CD4-positive, alpha-beta T cell (primary cell): ENCODE measurements at places on chromosomes 3 and 15. TPM values are rescaled to one million over a fixed set of nuclear protein-coding genes. Genes with fewer than 3 reads are reported as not detected.

- H3K36me3 ChIP-seq: no peaks in the 10 kb centered on the region
- H3K4me3 ChIP-seq: no peak overlapping the region
- no peak for DNase-seq
- H3K27me3 ChIP-seq: no peaks in the 10 kb centered on the region
These were observed 813.1 kb downstream of the NAALADL2 start for GRCh38 chr3:175672119-175672689.

- H3K36me3 ChIP-seq: no peaks in the 10 kb centered on the region
- no peak overlapping the region for H3K4me3 ChIP-seq
These were observed 57.7 kb downstream of the BFSP2 start for GRCh38 chr3:133457465-133458067.

DNA sequence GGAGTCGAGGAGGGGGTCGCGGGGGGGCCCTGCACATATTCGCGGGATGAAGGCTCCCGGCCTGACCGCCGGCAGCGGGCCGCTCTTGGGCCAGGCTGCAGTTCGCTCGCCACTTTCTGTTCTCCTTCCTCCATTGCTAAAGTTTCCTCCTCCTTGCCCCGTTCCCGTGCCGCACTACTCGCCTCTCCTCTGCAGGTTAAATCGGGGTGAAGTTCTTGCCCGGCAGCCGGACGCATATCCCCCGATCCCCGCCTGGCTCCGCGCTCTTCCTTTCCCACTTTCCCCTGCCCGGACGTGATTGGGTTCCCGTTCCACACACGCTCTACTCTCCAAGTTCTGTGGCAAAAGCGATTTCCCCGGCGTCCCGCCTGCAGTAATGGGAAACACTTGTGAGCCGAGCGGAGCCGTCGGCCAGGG lies 556 bp downstream of the CRYBG3 start:
- H3K27me3 ChIP-seq: no peaks in the 10 kb centered on the region
- peak; percentile 0 for DNase-seq
- no peaks in the 10 kb centered on the region for H3K36me3 ChIP-seq

- H3K4me3 ChIP-seq: no peak overlapping the region
- DNase-seq: no peak
- no peak overlapping the region for H3K27ac ChIP-seq
- H3K4me1 ChIP-seq: no peaks in the 10 kb centered on the region
- H3K36me3 ChIP-seq: no peaks in the 10 kb centered on the region
These were observed 38.4 kb downstream of the ROBO2 start for GRCh38 chr3:77078279-77078678.

- no peaks in the 10 kb centered on the region for H3K27me3 ChIP-seq
- no peak overlapping the region for H3K27ac ChIP-seq
- H3K4me1 ChIP-seq: no peaks in the 10 kb centered on the region
- no peaks in the 10 kb centered on the region for H3K36me3 ChIP-seq
- no peak for DNase-seq
These were observed 590.5 kb upstream of the NAALADL2 start for GRCh38 chr3:174268586-174268985.

DNA sequence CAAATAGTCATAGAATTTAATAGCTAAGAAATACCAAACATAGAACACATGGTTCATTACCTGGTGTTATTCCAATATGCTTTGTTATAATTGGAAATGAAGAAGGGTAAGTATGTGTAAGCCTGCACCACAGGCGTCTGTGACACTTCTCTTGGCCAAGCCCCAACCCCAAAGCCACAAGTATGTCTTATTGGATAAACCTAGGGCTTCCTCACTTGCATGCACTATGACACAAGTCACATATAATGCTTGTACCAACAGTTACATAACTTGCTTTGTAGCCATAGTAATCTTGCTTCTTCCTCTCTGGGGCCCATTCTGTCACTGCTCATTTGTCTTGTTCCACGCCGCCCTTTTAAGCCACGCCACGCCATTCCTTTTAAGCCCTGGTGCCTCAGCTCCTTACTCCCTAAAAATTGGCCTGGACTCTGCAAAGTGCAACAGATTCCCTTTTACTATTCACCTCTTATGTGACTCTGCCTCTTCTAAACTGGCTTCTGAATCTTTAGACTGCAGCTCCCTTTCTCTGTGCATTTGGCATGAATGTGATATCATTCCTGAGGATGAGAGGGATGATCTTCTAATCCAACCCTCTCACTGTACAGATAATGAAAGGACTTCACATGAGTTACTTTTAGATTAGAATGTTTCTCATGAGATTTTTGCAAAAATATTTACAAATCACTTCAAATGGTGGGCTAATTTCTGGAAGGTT lies 48.1 kb upstream of the EPHA3 start:
- no peaks in the 10 kb centered on the region for H3K27me3 ChIP-seq
- no peak overlapping the region for H3K27ac ChIP-seq
- no peaks in the 10 kb centered on the region for H3K4me1 ChIP-seq

- no peaks in the 10 kb centered on the region for H3K27me3 ChIP-seq
- no peak overlapping the region for H3K4me3 ChIP-seq
- H3K4me1 ChIP-seq: no peaks in the 10 kb centered on the region
- no peak overlapping the region for H3K27ac ChIP-seq
- DNase-seq: no peak
These were observed 30.7 kb upstream of the CLRN1 start for GRCh38 chr3:151003029-151003767.

DNA sequence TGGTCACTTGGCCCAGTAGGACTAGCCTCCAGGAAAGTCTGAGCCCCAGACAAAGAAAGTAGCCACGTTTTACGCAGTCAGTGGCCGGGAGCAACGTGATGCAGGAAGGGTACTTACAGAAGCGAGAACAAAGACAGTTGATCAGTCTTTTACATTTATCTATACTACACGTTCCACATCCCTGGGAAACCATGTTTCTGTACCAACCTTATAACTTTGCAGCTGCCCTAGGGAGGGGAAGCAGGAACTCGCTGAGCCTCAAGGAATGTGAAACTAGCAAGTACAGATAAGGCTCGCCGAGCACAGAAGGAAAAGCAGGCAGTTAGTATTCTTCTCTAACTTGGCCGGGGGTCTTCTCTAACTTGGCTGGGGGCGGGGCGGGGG lies 3.4 kb upstream of the KNL1 start:
- H3K4me1 ChIP-seq: peaks cover 20% of the 10 kb centered on the region
- H3K27ac ChIP-seq: no peak overlapping the region
- no peak for DNase-seq
- H3K27me3 ChIP-seq: no peaks in the 10 kb centered on the region

GRCh38 chr3:169264711-169265110 lies 398.8 kb downstream of the MECOM start:
- H3K4me3 ChIP-seq: no peak overlapping the region
- no peak for DNase-seq
- H3K4me1 ChIP-seq: no peaks in the 10 kb centered on the region
- no peaks in the 10 kb centered on the region for H3K27me3 ChIP-seq
- no peak overlapping the region for H3K27ac ChIP-seq

GRCh38 chr3:48064292-48064829 lies 48.1 kb upstream of the MAP4 start:
- no peaks in the 10 kb centered on the region for H3K36me3 ChIP-seq
- no peaks in the 10 kb centered on the region for H3K27me3 ChIP-seq
- DNase-seq: no peak
- H3K4me3 ChIP-seq: no peak overlapping the region
- H3K4me1 ChIP-seq: peaks cover 3% of the 10 kb centered on the region
- no peak overlapping the region for H3K27ac ChIP-seq

GRCh38 chr3:177212278-177212610 lies 15.0 kb upstream of the TBL1XR1 start:
- H3K27me3 ChIP-seq: no peaks in the 10 kb centered on the region
- no peaks in the 10 kb centered on the region for H3K4me1 ChIP-seq
- H3K36me3 ChIP-seq: no peaks in the 10 kb centered on the region

GRCh38 chr15:63221346-63221745 lies 31.9 kb downstream of the RAB8B start:
- no peak for DNase-seq
- peaks cover 7% of the 10 kb centered on the region for H3K4me1 ChIP-seq
- no peaks in the 10 kb centered on the region for H3K27me3 ChIP-seq
- H3K36me3 ChIP-seq: peaks cover 32% of the 10 kb centered on the region
- no peak overlapping the region for H3K27ac ChIP-seq
- H3K4me3 ChIP-seq: no peak overlapping the region

- no peaks in the 10 kb centered on the region for H3K4me1 ChIP-seq
- DNase-seq: no peak
- H3K36me3 ChIP-seq: no peaks in the 10 kb centered on the region
- no peak overlapping the region for H3K4me3 ChIP-seq
- H3K27ac ChIP-seq: no peak overlapping the region
These were observed 36.0 kb downstream of the NR2F2 start for GRCh38 chr15:96366526-96366877.

- H3K36me3 ChIP-seq: peaks cover 86% of the 10 kb centered on the region
- no peak overlapping the region for H3K4me3 ChIP-seq
- no peak for DNase-seq
These were observed 56.9 kb downstream of the GRIP2 start for GRCh38 chr3:14483286-14483685.

DNA sequence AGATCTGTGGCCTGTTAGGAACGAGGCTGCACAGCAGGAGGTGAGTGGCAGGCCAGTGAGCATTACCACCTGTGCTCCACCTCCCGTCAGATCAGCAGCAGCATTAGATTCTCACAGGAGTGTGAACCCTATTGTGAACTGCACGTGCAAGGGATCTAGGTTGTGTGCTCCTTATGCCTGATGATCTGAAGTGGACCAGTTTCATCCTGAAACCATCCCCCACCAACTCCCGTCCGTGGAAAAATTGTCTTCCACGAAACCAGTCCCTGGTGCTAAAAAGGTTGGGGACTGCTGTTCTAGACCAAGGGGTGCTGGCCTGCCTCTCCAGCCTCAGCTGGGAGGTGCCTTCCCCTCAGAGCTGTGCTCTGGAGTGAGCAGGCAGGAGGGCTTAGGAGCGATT lies 61.4 kb downstream of the RPLP1 start:
- H3K4me3 ChIP-seq: no peak overlapping the region
- no peak for DNase-seq
- no peaks in the 10 kb centered on the region for H3K36me3 ChIP-seq

DNA sequence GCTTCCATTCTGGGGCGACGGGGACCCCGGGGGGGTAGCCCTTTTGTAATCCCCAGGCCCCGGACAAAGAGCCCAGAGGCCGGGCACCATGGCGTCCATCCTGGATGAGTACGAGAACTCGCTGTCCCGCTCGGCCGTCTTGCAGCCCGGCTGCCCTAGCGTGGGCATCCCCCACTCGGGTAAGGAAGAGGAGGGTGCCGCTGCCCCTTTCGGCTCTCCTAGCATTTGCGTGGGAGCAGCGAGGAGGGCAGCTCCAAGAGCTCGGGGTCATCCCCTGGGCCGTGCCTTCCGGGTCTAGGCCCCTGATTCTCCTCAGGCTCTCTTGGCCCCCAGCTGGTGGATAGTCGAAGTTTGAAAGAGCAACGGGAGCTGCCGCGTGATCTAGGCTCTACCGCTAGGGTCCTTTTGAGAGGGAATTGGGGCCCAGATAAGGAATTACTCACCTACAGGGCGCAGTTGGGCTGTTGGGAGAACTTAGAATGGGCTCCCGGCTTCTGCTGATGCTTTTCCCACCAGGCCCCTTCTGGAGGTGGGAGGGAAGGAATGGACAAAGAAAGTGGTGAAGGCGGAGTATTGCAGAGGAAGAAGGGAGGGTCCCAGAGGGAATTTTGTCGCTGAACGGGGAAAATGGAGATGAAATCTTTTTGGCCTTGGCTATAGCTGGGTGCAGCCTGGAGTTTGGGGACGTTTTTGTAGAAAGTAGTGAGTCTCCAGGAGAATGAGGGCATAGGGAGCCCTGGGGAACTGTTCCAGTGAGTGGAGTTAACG lies 615 bp downstream of the VPS18 start:
- peaks cover 21% of the 10 kb centered on the region for H3K36me3 ChIP-seq
- peaks cover 42% of the 10 kb centered on the region for H3K4me1 ChIP-seq
- DNase-seq: peak; percentile 43
- H3K4me3 ChIP-seq: peak overlapping the region; percentile 79

DNA sequence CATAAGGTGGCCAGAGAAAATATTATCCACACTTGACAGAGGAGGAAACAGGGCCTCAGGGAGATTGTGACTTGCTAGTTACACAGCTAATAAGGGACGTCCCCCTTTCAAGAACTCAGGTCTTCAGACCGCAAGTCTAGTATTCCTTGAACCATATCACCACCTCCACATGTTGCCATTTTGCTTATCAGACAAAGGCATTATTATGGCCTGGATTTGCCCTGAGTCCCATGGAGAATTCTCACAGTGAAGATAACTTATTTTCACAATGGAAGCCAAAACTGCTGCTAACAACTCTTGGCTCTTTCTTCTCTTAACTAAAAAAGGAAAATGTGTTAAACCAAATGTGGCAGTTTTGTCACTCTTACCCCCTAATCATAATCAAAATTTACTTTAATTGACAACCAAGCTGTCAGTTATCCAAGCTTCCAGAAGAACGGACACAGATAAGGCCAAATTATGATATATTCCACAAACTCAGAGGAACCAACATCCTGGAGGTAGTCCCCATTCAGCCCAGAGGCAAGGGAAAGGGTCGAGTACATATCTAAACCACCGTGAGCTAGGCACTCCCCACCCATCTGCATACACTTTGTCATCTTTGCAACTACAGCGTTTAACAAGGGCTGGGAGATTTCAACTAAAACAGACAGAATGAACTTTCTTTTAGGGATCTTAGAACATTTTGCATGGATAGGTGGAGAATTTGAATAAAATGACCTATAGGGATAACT lies 63.6 kb upstream of the THBS1 start:
- H3K4me3 ChIP-seq: no peak overlapping the region
- H3K36me3 ChIP-seq: no peaks in the 10 kb centered on the region
- no peaks in the 10 kb centered on the region for H3K4me1 ChIP-seq
- H3K27ac ChIP-seq: no peak overlapping the region
- peaks cover 10% of the 10 kb centered on the region for H3K27me3 ChIP-seq

DNA sequence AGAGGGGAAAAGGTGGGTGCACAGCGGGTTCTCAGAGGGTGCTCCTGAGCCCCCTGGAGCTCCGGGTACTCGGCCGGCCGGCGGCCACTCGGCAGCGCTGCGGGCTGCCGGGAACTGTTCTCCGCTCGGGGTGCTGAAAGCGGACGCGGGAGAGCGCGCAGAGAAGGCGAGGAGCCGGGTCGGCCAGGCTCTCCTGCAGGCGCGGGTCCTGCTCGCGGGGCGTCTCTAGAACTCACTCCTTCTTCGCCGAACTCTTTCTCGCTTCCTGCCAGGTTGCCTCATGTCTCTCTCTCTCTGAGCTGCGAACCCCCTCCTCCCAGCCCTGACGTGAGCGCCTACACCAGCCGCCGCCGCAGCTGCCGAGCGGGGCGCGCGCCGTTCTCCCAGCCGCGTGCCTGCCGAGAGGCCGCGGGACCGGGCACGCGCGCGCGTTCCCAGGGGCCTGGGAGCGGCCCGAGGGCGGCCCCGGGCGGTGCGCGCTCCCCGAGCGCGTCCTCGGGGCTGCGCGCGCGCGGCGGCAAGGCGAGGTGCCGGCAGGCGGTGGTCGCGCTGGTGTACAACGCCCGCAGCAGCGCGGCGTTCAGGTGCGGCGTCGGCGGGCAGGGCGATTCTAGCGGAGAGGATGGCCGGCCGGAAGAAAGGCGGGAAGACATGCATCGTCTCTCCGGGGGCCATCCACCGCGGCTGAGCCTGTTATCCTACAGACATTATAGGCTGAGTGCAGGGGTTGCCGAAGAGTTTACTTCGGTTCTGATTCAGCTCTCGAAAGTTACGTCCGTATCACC lies at the start of gene PEX5L:
Gene PEX5L, minus strand, starts transcription at position 267 of the 785 bp plus-strand sequence. CDS start 338 bp downstream, outside the sequence.
- H3K4me3 ChIP-seq: no peak within 1 kb of the TSS
- H3K36me3 ChIP-seq: no peaks in the 10 kb centered on the region
- H3K27ac ChIP-seq: no peak within 1 kb of the TSS
- H3K4me1 ChIP-seq: peaks cover 10% of the 10 kb centered on the region

The SCN10A gene
- not detected for total RNA-seq

The FAM131A gene
- 11.0 TPM for total RNA-seq

The ABI3BP gene
- total RNA-seq: not detected

The WDR93 gene
- not detected for total RNA-seq

The SNX22 gene
- 0.19 TPM for total RNA-seq

The CPNE4 gene
- total RNA-seq: not detected

The ANKUB1 gene
- not detected for total RNA-seq

The AQP9 gene
- 0.55 TPM for total RNA-seq

The GOLGA8O gene
- 1.2 TPM for total RNA-seq

The ATP13A5 gene
- not detected for total RNA-seq
